Activated CD4-positive, alpha-beta T cell treated with anti-CD3 and anti-CD28 coated beads, Interleukin-2, Interleukin-4, amounts not matched to agents 100 ng/mL and 50 ng/mL, durations not matched to agents 16 hours and 8 hours (primary cell): ENCODE measurements at places on chromosomes 12 and 14.
A peak's percentile ranks its signal among the peaks of the same experiment; 100 is the strongest.

DNA sequence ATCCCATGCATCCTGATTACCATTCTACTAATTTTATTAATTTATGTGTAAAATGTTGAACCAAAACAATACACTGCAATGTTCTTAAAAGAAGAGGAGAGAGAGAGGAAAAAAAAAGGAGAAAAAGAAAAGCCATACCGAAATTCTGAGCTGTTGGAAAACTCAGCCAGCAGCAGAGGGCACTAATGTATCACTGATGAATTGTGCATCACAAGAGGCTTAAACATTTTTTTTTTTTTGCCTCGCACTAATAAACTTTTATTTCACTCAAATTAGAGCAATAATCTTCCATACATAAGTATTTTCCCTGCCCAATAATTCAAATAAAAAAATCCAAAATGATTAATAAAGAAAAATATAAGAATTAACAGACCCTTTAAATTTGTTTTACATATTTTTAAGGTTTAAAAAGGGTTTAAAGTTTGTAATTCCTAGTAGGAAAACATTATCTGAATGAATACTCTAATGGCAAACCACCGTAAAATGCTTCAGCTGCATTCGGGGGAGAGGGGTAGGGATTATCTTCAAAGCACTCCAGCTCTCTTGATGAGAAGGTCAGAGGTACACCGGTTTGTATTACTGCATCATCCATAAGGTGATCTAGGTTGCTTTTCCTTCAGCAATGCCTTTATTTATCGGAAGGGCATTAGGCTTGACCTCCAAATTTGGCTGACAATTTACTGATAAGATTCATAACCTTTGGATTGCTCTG, 41.9 kb downstream of the ATP23 start:
- DNase-seq: peak; percentile 12

- no peak for DNase-seq
Measured at GRCh38 chr14:74456684-74457564, 30.9 kb upstream of the SYNDIG1L start.

DNA sequence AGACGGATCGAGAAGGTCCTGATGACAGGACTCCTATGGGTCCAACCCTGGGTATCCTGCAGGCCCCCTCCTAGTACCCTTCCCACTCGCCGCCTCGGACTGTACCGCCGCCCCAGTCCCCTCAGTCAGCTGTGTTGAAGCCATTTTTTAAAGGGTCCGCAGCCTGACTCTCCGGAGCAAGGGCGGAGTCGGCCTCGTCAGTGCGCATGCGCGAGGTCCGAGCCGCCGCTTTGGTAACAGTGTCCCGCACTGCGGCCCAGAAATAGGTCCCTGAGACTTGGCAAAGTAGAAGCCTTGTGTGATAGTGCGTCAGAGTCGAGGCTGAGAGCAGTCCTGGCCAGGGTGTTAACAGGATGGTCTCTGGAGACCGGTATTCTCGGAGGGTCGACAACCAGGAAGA, 769.0 kb upstream of the ALG10B start:
- DNase-seq: no peak

- no peak for DNase-seq
Measured at GRCh38 chr12:53626702-53627169, 554 bp upstream of the ATF7 start.

DNA sequence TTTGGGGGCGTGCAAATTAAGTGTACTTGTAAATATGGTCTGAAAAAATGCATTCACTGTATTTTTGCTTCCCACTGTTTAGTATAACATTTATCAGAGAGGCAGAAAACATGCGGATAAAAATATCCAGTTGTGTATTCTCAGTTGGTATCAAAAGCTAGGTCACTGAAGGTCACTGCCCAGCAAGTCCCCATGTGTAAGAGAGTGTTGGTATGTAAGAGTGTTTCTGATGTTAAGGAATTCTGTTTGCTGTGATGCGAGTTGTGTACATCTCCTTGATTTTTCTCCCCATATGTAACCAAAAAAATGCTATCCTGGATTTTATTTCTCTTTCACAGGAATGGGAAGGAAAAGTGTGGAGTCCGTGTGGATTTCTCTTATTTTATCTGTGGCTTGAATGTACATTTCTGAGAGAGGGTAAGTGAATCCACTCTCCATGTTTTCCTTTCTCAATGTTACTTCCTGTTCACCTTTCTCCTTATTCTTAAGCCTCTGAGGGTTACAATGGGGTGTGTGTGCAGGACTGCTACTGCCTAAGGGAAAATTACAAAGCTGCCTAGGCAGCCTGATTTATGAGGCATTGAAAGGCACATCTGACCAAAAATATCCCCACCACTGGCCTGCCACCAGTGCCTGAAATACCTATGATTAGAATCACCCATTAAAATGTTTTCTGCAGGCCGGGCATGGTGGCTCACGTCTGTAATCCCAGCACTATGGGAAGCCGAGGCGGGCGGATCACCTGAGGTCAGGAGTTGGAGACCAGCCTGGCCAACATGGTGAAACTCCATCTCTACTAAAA, 97.9 kb upstream of the USP44 start:
- DNase-seq: no peak

- no peak for DNase-seq
Measured at GRCh38 chr12:127583041-127583440, 683.9 kb upstream of the TMEM132C start.

DNA sequence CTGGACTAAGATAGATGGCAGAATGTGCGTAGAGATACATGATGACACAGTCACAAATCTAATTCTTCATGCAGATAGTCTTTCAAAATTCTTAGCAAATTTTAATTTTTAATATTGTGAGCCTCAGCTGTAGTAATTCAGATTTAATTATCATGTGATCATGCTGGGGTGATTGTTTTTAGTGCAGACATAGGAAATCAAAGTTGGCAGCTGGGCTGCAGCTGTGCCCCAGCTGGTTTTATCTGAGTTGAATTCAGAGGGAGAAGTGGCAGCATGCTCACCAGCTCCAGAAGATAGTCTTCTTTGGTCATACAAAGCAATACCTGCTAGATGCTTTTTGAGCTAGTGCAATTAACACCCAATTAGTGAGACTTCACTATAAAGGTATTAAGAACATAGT, 292.9 kb downstream of the RAD51B start:
- no peak for DNase-seq

- no peak for DNase-seq
Measured at GRCh38 chr12:65430006-65430405, 151.5 kb downstream of the MSRB3 start.

- DNase-seq: peak; percentile 69
Measured at GRCh38 chr12:31959701-31960391, 631 bp downstream of the RESF1 start.

GRCh38 chr12:79250960-79251755, 386.6 kb downstream of the SYT1 start:
- DNase-seq: no peak

DNA sequence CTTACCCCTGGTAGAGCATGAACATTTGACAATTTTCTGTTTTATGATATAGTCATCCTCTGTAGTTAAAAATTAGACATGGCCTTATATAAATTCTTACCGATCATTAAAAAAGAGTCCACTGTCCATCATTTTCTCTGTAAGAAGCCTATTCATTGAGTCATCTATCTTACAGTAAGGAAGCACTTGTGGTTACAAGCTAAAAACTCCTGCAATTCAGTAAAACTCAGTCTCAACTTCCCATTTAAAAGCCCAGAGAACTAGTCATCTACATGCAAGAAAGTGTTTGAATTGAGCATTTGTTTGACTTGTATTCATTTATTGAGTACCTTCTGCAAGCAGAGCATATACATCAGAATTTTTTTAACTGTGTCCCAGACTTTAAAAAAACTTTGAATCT, 63.3 kb downstream of the GTF2A1 start:
- no peak for DNase-seq

GRCh38 chr12:50018154-50018553, 7.1 kb downstream of the RACGAP1 start:
- no peak for DNase-seq

DNA sequence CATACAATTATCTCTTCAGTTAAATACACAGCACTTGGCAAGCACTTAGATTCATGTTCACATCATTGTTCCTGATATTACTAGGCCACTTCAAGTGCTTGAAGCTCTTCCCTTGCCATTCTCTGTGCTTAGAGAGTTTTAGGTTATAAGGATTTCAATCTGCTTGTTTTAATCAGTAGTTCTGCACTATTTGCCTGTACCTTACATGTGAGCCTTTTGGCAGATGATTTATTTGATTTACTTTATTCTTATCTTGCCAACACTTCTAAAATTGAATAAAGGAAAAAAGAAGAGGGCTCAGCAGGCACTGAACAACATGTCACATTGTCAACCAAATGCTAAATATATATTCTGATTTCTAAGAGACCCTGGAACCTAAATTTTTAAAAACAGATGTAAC, 363.8 kb upstream of the USP15 start:
- DNase-seq: no peak

DNA sequence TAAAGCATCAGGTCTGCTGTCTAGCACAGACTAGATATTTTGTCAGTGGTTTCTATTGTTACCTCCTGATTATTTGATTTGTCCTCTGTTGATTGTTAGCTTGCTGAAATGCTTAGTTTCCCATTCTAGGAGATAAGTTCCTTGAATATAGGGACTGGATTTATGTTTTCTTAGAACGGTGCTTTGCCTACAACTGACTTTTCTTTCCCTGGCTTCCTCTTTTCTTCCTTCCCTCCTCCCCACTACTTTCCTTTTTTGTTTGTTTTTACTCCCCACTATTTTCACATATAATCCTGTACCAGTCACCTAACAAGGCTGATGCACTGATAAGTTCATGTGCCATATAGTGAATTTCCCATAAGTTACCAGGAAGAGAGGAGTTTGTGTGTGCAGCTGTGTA, 58.5 kb upstream of the METAP2 start:
- DNase-seq: no peak

- no peak for DNase-seq
Measured at GRCh38 chr12:24246934-24247333, 297.5 kb upstream of the SOX5 start.

- DNase-seq: peak; percentile 55
Measured at GRCh38 chr14:75230140-75230792, 48.4 kb upstream of the FOS start.

DNA sequence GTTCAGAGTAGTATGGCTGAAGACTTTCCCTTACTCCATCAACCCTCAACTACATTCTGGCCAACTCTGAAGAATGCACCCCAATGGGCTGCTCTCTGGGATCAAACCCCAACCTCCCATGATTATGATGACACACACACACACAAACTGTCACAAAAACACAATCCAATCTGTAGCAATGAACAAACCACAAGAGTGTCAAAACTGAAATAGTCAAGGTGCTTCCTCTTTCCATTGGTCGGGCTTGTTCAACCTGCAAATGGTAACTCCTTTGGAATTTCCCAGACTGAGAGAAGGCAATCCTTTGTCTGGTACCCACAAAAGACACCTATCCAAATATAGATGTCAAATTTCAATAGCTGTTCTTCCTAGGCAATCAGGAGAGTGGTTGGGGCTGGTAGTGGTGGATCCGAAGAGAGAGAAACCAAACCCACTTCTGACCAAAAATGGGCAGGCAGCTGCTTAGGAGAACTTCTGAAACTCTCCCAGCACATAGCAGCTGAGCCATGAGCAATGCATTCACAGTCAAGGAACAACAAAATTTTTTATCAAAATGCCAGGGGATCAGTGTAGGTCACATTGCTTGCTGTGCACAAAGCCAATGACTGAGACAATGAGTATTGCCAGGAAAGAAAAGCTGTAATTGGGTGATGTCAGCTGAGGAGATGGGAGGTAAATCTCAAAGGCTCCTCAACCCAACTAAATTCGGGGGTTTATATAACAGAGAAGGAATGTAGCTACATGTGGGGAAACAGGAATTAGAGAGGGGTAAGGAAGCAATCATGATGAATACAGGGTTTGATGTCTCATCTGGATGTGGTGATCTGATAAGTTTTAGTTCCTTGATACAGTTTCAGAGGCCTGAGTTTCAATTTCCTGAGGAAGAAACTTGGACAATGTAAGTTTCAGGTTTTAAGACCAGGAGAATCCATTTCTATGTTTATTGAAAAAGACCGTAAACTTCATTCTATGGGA, 191.4 kb downstream of the KITLG start:
- no peak for DNase-seq

DNA sequence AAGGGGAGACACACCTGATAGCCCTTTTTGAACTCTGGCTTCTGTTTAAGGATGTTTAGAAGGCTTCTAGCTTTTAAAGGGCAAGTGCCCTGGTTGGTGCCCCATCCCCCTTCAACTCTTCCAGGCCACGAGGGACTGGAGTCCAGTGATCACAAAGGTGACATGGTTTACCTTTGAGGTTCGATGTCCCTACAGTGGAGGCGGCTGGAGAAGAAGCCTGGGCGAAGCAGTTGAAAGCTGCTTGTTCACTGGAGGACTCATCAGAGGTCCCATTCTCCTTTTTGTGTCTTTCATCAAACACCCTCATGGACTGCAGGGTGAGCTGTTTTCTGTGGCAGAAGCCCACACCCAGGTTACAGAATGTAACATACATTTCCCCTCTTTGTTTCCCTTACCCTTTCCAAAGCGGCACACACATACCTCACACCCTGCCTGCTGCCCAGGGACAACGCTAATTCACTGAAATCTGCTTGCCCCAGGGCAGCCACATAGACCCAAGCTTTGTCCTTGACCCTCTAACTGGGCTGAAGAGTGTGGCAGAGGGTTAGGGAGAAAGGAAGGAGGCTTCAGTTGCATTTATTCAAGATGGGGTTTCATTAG, 7.7 kb downstream of the TBX3 start:
- no peak for DNase-seq

DNA sequence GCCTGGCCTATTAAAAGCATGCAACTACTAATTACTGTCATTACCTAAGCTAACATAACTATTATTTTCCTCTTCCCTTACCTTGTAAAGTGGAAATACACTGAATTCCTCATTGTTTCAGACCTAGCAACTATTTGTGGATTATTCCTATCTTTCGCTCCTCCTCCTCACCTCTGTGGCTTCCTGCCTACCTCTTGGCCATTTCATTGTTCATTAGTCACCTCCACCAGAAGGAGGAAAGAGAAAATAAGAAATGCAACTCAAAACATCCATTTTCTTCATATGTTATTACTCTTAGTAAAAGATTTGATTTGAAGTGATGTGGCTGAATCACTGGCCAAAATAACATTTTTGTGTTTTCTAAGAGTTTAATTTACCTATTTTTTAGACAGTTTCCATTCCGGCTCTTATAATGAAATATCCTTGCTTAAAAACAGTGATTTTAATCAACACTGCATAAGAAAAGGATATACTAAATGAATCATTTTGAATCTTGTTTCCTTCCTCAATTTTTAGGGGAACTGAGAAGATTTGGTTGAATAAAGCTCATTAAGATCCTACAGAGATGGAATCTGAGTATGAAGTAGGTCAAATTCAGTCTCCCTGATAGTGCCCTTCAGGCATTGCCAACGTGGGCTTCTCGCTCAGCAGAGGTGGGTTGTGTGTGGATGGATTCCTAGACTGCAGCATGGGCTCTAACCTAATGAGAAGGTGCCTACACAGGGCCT, 27.6 kb upstream of the ARHGAP5 start:
- DNase-seq: no peak

DNA sequence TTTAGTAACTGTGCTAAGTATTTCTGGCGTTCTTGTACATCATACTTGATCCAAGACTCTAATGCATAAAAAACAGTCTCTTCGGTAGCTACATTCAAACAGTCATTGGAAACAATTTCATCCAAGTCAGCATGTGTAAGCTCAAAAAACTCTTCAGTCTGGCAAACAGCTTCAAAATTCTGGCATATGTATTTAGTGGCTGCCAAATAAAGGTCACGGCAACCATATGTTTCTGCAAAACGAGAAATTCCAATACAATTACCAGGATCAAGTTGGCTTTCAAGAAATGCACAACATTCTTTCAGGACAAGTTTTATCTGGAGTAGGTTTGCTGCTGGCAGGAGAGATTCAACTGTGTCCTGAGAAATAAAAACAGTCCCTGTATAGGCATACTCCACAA, 16.5 kb downstream of the KLHL28 start:
- no peak for DNase-seq
